ENCODE measurements at places on chromosomes 1 and 21.

- no peak for DNase-seq
Measured at GRCh38 chr1:164768619-164769018, 209.6 kb downstream of the PBX1 start.

GRCh38 chr21:35325953-35326352, 276.9 kb upstream of the RUNX1 start:
- DNase-seq = no peak

DNA sequence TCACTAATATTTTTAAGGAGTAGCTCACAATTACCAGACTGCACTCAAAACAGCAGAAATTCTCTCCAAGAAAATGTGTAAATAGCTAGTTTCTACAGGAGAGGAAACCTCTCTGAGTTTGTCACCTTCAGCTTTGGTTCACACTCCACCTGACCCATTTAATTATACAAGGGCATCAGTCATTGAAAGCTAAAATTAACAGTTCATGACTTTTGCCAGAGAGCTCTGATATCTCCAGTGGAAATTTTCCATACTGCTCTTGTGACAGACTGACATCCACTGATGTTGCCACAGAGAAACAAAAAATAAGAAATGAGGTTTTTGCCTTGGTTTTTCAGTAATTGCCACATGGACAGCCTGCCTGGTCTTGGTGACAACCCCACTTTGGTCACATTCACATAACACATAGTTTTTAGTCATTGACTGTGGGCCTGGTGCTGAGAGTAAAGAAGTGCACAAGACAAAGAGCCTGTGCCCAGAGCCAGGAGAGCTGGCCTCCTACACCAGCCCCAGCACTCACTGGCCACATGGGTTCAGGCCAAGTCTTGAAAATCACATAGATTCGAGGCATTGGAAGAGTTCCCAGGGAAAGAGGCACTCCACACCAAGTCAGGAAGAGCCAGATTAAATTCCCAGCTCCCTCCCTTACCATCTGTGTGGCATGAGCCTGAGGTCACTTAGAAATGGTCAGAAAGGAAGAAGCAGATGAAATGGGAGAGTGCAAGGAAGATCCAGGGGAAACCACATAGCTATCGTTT, 13.8 kb upstream of the SIM2 start:
- no peak for DNase-seq

DNA sequence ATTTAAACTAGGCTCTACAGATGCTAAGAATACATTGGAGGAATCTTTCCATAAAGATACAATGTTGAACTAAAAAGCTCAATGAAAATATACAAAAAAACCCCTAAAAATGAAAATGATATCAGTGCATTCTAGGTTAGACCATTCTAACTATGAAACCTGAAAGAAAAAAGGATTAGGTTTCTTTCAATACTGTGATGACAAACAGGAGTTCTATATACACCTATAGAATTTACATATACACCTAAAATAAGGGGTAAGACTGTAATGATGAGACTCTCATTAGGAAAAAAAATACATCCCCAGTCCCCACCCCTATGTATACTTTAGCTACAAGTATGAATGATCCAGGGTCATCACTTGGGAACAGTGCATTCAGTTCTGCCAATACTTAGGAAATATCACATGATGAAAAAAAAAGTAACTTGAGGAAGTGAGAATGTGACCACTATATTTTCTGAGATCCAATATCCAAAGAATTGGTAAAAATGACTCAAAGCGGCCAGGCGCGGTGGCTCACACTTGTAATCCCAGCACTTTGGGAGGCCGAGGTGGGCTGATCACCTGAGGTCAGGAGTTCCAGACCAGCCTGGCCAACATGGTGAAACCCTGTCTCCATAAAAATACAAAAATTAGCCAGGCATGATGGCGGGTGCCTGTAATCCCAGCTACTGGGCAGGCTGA, 26.3 kb downstream of the SELENOF start:
- no peak for DNase-seq

DNA sequence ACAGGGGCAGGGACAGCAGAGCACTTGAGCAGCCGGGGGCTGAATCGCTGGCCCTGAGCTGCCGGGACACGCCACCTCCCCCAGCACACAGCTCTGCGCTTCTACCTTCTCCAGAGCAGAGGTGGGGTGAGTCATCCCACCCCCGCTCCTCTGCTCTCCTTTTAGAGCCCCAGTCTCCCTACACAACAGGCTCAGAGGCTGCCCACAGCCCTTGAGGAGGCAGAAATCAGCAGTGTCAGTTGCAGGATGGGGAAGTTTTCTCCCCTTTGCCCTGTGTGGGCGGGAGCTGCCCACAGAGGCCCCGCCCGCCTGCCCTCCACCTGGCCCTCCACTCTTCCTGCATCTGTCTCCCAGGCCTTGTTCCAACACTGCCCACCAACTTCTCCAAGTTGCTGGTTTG, 94.6 kb downstream of the STUM start:
- no peak for DNase-seq

DNA sequence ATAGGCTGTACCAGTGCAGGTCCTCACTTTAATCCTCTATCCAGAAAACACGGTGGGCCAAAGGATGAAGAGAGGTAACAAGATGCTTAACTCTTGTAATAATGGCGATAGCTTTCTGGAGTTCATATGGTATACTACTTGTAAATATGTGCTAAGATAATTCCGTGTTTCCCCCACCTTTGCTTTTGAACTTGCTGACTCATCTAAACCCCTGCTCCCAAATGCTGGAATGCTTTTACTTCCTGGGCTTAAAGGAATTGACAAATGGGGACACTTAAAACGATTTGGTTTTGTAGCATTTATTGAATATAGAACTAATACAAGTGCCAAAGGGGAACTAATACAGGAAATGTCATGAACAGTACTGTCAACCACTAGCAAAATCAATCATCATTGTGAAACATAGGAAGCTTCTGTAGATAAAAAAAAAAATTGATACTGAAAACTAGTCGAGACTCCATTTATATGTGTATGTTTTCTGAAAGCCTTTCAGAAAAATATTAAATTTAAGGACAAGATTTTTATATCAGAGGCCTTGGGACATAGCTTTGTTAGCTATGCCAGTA, 7.0 kb downstream of the SOD1 start:
- DNase-seq = no peak

DNA sequence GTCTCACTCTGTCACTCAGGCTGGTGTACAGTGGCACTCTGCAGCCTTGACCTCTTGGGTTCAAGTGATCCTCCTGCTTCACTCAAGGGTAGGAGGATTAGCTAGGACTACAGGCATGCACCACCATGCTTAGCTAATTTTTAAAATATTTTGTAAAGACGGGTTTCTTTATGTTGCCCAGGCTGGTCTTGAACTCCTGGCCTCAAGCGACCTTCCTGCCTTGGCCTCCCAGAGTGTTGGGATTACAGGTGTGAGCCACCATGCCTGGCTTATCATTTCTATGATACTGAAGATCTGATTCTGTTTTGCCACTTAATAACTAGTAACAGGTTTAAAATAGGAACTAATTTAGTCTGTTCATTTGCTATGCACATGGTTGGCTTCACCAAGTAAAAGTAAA, 33.6 kb downstream of the GNAI3 start:
- DNase-seq = no peak

- no peak for DNase-seq
Measured at GRCh38 chr21:34017039-34017961, 56.1 kb upstream of the MRPS6 start.

- DNase-seq = no peak
Measured at GRCh38 chr1:83593073-83593472, 405.9 kb downstream of the TTLL7 start.
